ENCODE measurements at places on chromosomes 4 and X.

DNA sequence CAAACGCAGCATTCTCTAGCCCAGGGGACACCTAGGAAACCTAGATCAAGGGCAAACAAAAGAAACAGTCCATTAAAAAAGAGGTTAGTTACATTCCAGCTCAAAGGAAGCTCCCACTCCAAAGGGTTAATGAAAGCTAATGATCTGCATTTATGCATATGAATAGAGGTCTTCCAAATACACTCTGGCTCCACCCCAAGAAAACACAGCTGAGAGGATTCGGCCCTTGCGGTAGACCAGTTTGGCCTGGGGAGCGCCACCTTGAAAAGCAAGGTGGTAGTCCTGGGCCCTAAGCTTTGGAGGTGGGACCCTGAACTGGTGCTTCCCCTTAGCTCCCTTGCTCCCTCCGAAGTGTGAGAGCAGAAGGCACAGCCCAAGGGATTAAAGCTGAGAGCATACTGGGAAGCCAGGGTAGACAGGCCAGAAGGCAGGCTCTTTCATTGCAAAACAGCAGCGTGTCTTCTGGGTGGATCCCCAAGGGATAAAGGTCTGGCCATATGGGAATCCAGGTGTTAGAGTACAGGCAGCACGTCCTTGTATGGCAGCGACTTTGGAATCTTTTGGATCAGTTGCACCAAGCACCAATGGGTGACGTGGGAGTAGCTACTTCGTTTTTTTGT, 3.7 kb downstream of the GABRQ start:
- no peak for DNase-seq

DNA sequence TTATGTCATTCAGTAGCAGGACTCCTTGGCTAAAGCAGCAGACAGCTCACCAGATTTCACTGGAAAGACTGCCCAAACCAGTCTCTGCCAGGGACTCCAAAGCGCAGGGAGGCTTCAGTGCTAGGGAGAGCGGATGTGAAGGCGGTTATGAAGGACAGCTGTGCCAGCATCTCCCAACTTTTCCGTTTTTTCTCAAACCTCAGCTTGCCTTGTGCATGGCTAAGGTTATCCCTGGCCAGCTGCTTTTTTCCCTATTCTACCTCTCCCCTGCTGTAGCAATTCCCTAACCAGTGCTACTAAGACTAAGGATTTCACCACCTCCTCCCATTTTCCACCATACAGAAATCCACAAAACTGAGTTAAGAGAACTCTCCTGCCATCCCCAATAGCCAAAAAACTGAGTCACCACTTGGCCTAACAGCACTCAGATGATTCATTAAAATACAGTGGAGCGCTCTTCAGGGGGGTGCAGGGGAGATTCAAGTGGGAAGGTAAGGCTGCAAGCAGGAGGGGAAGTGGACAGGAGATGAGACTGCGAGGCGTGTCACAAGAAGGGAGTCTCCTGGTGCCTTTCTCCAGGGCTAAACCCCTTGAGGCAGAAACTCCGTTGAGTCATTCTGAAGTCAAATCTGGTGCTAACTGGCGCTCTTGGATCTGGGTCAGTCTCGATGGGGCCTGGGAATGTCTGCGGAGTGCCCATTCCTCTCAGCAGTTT, 90.7 kb downstream of the PALLD start:
- no peak for DNase-seq

GRCh38 chrX:104567506-104567905, 1.5 kb downstream of the IL1RAPL2 start:
- no peak for DNase-seq

DNA sequence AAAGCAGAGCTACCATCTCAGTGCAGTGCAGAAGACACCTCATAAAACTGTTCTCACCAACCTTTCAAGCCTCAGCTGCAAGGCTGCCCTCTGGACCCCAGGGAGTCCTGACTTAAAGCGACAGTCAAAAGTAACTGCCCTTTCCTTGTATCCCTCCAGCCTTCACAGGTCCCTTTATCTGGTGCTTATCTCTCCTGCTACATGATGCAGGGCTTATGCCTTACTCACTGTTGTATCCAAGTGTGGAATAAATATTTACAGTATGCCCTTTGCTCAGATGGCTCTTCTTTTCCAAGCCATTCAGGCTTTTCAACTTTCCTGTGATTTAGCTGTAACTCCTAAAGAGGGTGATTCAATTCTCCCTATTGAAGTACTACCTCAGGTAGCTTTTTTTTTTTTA, 92.6 kb downstream of the KDR start:
- DNase-seq: no peak

- no peak for DNase-seq
Observed at GRCh38 chr4:107034996-107035818, 906 bp downstream of the DKK2 start.

DNA sequence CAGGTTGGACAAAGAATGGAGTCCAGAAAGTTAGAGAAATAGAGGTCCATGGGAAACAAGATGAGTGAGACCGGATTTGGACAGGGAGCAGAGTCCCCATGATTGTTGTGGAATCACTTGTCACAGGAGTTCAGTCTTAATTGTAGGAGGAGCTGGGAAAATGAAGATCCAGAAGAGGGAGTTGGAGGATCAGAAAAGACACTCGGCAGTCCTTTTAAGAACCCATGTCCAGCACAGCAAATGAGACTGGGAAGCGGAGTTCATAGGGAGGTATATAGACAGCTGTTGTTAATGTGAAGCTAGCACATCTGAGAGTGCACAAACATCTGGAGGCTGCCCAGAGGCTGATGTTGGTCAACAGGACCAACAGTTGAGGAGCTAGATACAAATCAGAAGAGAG, 111.4 kb upstream of the RXFP1 start:
- no peak for DNase-seq

DNA sequence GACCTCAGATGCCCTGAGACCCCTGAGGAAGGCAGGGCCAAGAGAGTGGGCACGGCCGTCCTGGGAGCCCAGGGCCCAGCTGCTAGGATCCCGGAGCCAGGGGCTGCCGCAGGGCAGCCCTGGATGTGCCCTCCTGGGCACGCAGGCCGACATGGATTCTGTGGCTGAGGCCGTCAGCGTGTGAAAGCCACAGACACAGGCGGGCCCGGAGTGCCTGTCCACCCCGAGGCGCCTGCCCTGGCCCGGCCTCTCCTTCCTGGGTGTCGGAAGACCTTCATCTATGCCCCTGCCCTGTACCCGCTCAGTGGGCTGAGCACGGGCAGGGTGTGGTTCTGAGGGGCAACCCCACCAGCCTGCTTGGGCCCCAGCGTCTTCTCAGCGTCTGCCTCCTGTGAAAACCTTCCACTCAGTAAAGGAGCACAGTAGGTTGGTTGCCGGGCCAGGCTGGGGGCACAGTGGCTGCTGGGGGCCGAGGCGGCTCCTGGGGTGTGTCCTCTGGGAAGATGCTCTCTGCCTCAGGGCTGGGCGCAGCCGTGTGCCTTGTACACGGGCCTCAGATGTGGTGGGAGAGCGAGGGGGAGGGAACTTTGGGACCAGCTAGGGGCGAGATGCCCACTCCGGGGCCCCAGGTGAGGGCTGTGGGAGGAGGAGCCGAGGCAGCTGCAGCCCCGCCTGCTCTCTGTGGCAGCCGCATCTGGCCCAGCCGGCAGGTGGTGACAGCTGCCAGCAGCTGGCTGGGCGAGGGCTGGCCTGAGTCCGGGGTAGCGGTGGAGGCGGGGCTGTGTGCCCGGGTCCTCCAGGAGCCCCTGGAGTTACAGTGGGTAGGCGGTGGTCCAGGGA, 20.8 kb downstream of the FGFRL1 start:
- peak; percentile 73 for DNase-seq

DNA sequence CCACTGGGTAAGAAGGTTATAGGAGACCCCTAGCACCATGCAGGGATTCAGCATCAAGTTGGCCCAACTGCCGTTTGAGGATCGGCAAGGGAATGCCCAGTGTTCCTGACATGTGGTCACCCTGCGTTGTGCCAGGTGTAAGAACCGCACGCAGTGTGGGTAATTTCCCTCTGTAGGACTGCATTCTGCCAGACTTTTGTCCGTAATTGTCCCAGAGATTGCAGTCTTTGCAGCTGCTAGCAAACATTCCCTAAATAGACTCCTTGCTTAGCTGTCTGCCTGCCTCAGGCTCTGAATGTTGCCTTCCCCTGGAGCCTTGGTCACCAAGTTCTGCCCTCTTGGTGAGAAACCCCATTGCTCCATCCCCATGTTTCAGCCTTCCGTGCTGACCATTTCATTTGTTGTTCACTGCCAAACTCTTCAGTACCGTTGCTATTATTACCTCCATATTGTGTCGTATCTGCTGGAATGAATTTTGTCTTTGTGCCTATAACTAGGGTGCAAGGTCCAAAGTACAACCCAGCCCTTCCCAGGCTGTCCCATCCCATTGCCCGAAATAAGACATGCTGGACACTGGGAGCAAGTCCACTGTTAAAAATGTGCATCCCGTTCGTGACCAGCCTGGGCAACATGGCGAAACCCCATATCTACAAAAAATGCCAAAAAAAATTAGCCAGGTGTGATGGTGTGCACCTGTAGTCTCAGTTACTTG, 53.8 kb upstream of the USP9X start:
- DNase-seq: no peak

- no peak for DNase-seq
Observed at GRCh38 chrX:43573441-43574015, 82.6 kb upstream of the MAOA start.

DNA sequence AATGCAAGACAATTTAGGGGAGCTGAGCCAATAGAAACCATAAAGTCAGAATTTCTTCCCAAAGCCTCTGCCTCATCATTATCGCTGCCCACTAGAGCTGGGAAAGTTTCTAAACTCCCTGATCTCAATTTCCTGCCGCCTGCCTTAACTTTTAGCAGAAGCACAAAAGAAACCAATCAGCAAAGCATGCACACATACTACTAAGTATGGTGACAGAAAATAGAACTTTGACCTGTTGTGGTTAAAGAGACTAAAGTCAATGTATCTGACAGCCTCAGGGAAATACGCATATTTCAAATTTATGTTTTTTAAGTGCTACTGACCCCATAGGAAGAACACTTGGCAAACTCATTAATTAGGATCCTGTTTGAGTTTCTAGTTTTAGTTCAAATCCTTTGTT, 10.1 kb downstream of the STK26 start:
- DNase-seq: no peak

DNA sequence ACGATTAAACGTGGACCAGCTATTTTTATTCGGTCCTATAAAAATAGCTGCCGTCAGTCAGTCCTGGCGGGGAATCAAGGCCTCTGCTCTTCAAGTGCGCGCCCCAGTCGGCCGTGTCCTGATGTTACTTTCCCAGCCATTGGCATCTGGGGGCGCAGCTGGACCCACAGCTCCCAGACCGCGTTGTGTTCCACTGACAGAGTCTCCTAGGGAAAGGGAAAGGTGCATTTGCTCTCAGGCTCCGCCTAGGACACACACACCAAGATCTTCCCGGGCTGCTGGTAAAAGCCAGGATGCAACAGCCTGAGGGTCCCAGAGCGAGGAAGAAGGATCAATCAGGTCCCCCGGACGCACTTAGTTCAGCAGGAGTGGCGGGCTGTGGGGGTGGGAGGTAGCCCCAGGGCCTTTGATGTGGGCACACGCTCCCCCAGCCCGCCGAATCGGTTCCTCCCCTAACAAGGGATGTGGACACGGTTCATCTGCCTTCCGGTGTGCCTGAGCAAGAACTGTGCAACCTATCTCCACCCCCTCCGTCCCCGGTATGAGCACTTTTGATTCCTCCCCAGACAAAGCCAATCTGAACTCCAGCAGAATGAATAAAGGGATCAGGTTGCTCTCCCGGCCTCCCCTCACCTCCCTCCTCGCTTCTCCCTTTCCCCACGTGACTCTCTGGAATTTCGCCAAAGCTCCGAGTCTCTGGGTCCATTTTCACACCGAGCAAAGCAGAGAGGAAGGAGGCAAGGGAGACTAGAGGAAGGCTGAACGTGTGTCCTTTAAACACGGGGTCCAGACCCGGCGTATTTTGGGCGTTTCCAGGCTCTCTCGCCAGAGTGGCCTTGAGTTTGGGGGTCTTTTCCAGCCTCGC, 626 bp upstream of the FRAS1 start:
- DNase-seq: no peak

DNA sequence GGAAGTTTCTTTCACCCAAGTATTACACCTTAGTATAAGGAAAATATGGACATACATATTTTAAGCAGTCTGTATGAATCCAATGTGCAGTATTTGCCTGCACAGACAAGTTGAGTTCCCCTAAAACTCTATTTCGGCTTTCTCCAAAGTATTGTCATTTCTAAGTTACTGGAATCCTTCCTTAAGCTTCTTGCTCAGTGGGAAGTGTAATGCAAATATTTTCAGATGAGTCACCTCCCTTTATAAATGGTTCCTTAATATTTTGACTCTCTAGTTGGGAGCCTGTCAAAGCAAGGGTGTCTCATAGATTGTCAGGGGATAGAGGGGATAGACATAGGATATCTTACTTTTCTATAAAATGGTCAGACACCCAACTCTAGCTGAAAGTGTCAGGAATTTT, 178.6 kb downstream of the NAA11 start:
- DNase-seq: no peak

DNA sequence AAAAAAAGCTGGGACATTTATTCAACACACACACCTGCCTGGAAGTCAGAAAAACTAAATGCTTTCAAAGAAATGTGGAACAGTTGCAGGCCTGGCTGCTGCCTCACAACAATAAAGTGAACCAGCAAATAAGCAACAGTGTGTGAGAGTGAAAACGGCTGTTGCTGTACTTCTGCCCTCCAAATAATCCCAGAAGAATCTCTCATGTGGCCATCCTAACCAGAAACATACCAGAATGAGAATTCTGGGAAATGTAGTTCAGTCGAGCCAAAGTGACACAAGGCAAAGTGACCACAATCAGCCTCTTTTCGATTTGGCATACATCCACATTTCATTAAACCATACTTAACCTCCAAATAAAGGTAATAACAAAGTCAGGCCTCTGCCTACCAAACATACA, 204.5 kb downstream of the SLC7A11 start:
- DNase-seq: no peak

DNA sequence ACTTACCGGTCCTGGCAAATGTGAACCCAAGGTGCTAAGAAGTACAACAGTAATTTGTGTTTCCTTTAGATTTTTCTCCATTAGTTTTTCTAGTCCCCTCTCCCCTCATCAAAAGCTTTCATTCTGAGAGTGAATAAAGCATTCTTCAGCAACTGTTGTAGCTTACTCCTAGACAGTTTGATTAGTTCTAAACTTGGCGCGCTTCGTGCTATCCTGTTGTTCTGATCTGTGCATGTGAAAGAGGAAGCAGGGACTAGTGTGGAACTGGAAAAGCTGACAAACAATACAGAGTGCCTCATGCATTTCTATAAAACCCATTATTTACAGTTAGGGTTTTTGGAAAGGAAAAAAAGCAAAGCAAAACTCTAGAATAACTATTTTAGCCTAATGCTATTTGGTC, 556.9 kb upstream of the SLIT2 start:
- no peak for DNase-seq

DNA sequence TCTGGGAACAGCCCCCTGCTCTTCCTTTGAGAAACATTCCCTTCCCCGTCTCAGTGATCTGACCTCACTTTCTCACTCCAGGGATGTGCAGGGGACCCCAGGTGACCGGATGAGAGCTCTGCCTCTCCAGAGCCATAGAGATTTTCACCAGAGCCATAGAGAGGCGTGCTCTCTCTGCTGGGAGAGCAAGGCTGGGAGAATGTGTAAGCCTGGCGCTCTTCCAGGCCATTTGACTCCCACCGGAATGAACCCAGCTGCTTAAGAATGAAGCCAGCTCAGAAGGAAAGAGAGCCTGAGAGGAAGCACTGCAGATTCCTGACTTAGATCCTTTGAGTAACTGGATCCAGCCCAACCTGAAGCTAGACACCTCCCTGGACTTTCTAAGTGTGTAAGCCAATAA, 106.4 kb downstream of the DHX15 start:
- DNase-seq: no peak

GRCh38 chrX:9420275-9421265, 44.3 kb upstream of the TBL1X start:
- DNase-seq: no peak

Measured in NAMALWA (cell line).